ENCODE measurements at places on chromosomes 3 and 15. TPM values are rescaled to one million over a fixed set of nuclear protein-coding genes. Genes with fewer than 3 reads are reported as not detected.

AQP9 gene
- 0.35 TPM for total RNA-seq

- DNase-seq = no peak
These were observed 48.1 kb upstream of the FLNB start for GRCh38 chr3:57960174-57960505.

ABHD2 gene
- 430 TPM for total RNA-seq

CYP1A2 gene
- total RNA-seq = 0.14 TPM

- DNase-seq = no peak
These were observed 95.0 kb downstream of the FNDC3B start for GRCh38 chr3:172134352-172134751.

DNA sequence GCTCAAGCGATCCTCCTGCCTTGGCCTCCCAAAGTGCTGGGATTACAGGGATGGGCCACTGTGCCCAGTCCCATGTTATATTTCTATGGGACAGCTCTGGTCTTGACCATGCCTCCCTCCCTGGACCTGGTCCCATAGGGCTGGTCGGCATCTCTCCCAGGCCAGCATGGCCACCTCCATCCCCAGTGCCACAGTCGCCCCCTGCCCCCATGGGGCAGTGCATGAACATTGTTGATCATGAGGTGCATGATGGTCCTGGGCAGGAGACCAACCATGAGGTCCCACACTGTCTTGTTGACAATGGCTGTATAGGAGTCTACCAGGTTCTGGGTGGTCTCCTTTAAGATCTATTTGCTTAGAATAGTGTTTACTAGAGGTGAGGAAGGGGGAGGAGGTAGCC, 6.5 kb downstream of the RPS17 start:
- peak; percentile 4 for DNase-seq

DNA sequence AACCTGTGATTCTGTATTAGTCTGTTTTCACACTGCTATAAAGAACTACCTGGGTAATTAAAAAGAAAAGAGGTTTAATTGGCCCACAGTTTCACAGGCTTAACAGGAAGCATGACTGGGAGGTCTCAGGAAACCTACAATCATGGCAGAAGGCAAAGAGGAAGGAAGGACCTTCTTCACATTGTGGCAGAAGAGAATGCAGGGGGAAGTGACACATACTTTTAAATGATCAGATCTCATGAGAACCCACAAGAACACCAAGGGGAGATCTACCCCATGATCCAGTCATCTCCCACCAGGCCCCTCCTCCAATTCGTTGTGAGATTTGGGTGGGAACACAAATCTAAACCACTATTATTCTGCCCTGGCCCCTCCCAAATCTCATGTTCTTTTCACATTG, 6.1 kb downstream of the ZKSCAN7 start:
- no peak for DNase-seq

GRCh38 chr3:172658344-172659245, 52.3 kb downstream of the NCEH1 start:
- peak; percentile 30 for DNase-seq

FEZF2 gene
- not detected for total RNA-seq

DNA sequence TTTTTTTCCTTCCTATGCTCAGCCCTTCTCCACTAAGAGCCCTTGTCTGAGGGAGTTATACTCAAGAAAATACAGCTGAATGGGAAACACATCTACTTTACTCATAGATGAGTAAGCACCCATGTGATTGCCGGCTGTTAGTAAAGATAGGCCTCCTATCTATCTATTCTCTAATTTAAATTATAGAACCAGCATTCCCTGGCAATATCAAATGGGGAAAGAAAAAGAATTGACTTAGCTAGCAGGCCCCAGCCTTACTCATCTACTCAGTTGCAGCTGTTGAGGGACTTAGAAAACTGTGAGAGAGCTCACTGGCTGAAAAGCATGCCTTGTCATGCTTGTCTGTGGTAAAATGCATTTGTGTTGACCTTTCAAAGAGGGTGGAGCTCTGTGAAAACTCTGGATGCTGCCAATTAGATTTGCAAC, 116.9 kb upstream of the LRRFIP2 start:
- DNase-seq = no peak

- DNase-seq = no peak
These were observed 138.7 kb downstream of the PEX5L start for GRCh38 chr3:179898024-179898423.

DNA sequence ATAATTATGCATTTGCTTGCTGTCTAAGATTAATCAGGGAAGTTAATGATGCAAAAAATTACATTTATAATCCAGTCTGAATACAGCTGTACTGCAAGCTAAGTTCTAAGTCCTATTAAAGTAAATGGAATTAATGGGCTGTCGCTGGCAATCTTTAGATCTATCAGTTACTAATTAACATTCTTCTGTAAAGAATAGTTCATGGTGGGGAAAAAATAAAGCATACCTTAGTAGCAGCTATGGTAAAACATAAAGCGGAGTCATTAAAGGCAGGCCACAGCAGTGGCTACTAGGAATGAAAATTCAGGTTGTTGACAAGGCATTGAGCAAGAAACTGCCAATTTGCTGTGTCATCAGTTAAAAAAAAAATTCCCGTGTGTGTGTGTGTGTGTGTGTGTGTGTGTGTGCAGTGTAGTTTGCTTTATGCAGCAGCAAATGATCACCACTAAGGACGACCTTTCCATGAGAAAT, 129.8 kb downstream of the ZNF385D start:
- DNase-seq = peak; percentile 10

GRCh38 chr3:46455231-46456115, 9.2 kb downstream of the LTF start:
- no peak for DNase-seq

DNA sequence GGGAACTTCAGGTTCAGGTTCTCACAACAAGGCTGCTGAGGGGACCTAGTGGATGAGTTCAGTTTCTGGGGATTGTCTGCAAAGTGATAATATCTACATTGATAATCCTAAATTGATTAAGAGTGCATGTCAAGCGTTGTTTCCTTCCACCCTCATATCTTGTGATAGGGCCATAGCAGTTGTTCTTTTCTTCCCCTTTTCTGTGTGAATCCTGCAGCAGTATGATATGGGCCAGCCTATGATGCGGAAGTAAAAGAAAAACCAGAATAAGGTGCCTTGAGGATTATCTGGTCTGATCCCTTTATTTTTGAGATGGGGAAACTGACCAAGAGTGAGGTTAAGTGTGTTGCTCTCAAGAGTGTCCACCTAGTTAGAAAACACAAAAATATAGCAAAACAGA, 86.2 kb downstream of the MITF start:
- DNase-seq = no peak

DNA sequence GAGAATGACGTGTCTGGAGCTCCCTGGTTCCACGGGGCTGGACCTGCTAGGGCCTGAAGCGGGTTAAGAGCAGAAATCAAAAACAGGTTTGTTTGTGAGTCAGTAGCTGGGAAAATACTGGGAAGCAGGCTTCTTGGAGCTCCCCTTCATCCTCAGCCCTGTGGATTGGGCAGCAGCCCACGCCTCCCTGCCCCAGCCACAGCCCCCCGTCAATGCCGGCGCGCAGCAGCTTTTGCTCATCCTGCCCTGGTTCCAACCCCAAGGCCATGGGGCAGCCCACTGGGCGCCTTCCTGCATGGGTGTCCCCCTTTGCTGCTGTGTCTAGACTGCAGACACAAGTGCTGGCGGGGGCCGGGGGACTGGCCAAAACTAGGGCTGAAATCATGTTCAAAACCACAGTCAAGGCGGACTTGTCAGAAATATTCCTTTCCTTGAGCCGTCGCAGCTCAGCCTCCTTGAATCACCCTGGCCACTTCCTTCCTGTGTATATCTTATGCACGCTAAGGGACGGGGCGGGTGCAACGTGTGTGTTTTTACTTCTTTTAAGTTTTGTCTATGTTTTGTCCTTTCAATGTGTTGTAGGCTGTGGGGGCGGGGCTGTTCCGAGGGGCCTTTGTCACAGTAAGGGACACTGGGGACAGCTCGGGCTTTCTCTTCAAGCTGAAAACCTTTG, 108.1 kb downstream of the KLF13 start:
- DNase-seq = peak; percentile 62

SGO1 gene
- total RNA-seq = 0.83 TPM
